ENCODE measurements at places on chromosomes 5 and 9.

DNA sequence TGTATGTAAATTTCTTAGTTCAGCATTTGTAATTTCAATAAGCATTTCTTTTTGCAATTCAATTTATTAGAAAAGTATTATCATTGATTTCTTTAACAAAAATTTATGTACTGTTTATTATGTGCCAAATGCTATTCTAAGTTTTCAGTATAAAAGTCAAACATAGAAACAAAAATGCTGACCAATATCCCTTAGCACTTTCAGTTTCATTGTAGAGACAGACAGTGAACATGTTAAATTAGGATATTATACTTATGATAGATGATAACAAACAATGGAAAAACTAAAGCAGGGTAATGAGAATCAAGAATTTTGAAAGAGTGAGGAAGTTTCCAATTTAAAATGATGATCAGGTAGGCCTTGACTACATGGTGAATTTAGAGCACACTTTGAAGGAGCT is 1106.0 kb downstream of the TAF11L14 start:
- no peak for DNase-seq

DNA sequence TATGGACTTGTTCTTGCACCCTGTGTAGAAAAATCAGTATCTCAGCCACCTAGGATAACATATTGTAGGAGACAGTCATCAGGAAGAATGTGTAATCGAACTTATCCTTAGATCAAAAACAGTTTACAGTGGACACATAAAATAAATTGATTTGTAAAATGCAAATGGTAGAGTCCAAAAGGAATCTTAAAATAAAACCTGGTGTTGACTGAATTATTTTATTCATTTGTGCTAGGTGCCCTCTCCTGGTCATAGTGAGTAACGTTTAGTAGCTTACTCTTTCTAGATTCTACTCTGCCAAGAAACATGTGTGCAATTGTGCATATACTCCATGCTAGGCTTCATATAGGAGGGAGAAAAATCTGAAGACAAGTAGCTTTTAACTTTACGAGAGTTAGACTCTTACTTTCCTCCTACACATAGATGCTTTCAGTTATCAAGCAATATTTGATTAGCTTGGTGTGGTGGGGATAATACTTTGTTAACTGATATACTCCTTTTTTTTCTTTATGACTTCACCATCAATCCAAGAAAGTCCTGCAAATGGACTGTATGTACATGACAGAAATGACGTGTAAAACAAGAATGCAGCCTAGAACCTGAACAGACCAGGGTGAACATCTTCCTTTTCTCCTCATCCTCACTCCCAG is 23.7 kb upstream of the LOX start:
- no peak for DNase-seq

DNA sequence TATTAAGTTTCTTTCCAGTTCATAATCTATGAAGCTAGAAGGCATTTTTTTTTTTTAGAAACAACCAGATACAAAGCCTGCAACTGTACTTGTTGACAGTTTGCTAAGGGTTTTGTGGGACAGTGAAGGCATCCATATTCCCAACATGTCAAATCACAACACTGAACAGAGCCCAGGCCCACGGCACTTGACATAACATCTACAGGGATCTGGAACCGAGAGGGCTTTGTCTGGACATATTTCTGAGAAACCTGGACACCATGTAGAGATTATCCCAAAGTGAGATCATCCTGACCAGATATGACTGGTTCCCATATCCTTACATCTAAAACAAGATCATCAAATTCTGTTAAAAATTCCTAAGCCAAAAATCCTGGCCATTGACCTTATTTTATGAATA is 336.3 kb downstream of the ACTL7B start:
- no peak for DNase-seq

- no peak for DNase-seq
These were observed 221.4 kb downstream of the MAPKAP1 start for GRCh38 chr9:125485471-125486151.

GRCh38 chr5:87770016-87770570 is 357.4 kb upstream of the CCNH start:
- no peak for DNase-seq

DNA sequence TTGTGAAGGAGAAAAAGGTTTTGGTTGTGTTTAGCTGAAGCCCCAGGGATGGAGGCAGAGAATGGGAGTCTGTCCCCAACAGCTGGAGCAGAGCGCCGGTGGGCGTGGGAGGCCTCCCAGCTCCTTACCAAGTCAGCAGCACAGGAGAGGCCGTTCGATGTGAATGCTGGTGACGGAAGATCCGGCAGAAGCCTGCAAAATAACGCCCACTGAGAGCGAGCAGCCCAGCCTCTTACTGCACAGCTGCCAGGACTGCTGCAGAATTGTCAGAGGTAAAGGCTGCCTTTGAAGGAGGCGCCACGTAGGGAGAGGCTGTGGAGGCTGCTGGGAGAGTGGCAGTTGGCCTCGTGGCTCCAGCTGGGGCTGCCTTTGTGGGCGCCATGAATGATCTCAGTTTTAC is 26.2 kb downstream of the ANGPTL2 start:
- DNase-seq: no peak

DNA sequence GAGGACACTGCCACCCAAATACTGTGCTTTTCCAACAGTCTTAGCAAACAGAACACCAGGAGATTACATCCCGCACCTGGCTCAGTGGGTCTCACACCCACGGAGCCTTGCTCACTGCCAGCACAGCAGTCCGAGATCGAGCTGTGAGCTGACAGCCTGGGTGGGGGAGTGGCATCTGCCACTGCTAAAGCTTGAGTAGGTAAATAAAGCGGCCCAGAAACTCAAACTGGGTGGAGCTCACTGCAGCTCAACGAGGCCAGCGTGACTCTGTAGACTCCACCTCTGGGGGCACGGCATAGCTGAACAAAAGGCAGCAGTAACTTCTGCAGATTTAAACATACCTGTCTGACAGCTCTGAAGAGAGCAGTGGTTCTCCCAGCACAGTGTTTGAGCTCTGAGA is 28.8 kb downstream of the EPB41L4A start:
- DNase-seq: no peak

GRCh38 chr9:71620746-71621145 is 147.6 kb downstream of the CEMIP2 start:
- DNase-seq: no peak

GRCh38 chr5:84430079-84430478 is 45.4 kb upstream of the EDIL3 start:
- DNase-seq: no peak

DNA sequence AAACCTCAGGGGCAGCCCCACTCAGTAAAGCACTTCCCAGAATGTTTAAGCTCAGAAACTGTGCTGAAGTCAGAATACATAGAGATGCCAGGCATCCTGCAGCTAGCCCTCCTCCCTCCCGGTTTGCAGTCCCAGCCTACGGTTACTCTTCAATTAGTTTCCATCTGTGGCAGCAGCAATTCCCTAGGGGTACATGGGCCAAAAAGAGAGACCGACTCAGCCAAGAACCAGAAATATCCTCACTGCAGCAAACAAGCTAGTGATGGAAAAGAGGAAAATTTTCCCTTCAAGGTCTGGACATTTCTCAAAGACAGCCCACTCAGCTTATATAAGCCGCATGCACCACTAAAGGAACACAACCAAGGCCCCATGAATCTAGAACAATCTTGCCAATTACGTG is 89.1 kb upstream of the PPP2R2B start:
- DNase-seq: no peak

- no peak for DNase-seq
These were observed 195.7 kb upstream of the TUT7 start for GRCh38 chr9:86549920-86550319.

GRCh38 chr5:102583276-102584124 is 84.7 kb upstream of the SLCO6A1 start:
- DNase-seq: peak; percentile 5

- DNase-seq: no peak
These were observed 537.6 kb downstream of the ANXA1 start for GRCh38 chr9:73689051-73689870.

DNA sequence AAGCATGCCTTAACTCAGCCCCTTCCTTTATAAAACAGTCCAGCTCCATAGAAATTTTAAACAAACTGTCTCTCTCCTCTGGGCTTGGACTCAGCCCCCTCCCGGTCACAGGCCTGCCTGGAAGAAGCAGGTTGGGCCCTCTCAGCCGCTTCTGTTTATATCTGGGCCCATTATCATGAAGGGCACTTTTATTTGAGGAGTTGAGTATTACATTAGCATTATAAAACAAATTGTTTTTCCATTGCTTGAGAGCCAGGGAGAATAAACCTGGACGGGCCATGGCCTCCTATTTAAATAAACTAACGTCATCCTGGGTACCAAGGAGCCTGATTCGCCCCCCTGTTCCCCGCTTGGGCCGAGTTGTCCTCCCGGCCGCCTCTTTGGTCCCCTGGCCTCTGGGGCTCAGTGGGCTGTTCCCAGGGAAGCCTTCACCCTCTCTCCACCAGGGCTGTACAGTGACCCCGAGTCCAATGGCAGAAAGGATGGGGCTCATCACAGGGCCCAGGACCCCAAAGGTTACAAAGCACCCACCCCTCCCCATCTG is 13.2 kb downstream of the IRX2 start:
- DNase-seq: no peak

DNA sequence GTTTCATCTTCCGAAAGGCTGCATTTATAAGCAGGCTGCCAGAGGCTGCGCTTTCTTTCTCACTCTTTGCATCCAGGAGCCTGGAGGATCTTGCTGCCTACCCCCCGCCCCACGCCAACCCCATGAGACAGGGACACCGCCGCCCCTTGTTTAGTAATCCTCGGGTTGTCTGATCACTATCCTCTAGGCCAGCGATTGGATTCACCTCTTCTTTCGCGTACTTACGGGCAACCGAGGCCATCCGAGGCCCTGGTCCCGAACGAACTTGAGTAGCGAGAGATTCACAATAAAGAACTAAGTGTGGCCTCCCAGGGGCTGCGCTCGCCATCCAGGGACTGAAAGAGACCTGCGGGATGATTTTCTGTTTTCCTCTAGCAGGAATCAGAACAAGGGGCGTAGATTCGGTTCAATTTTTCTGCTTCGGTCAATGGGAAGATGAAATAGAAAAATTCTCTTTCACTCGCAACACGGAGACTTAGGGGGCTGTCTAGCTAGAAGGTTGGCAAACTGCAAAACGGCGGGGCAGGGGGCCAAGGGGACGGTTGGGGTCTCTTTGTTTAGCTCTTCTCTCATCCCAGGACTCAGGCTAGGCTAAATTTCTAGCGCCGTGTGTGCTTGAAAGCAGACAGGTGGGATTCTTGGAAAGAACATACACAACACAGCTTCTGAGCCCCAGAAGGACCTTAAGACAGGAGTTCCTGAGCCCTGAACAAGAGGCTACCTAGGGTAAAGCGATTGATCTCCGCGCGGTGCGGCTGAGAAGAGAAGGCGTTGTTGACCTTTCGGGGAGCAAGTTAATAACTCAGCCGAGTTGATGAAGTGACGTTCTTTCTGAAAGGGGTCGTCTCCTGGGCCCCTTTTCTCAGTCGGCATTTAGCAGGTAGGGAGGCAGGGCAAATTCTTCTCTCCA is 5.8 kb upstream of the ISL1 start:
- DNase-seq: no peak

GRCh38 chr9:134778841-134779411 is 101.7 kb upstream of the FCN2 start:
- DNase-seq: peak; percentile 73

DNA sequence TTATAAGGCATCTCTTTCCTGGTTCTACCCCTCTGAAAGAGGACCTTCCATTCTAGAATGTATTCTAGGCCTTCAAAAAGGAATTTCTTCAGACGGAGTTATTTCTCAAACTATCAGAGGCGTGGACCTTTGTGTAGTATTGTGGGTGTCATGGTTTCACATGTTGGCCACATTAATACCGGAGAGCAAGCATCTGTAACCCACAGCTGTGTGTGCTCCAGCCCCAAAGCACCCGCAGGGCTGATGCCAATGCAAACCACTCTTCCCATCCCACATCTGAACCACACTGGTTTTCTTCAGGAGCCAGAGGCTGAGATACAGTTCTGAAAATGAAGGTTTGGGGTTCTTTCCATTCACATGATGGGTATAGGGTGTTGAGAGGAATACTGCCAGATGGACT is 127.1 kb downstream of the BNC2 start:
- DNase-seq: no peak

GRCh38 chr5:127957183-127957582 is 126.4 kb upstream of the SLC12A2 start:
- DNase-seq: peak; percentile 29

- DNase-seq: no peak
These were observed 73.6 kb upstream of the ADAMTS16 start for GRCh38 chr5:5066276-5067186.

GRCh38 chr5:57299986-57300385 is 126.1 kb downstream of the GPBP1 start:
- DNase-seq: no peak

GRCh38 chr5:56900395-56900794 is 9.0 kb upstream of the SETD9 start:
- DNase-seq: peak; percentile 21

DNA sequence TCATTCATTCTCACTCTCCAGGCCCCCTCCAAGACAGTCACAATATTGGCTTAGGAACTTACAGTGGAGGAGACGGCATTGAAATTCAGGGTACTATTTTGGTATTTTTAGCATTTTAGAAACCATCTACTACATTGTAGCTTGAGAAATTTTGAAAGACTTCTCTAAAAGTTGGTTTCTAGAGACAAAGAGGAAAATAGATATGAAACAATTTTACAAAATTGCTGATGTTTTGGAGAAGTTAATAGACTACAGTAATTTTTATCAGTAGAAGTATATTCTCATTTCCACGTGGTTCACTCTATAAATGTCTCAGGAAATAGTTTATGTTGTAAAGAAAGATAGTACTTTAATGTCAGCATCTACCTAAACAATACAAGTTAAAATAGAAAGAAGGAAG is 63.2 kb upstream of the ZSWIM6 start:
- DNase-seq: no peak

DNA sequence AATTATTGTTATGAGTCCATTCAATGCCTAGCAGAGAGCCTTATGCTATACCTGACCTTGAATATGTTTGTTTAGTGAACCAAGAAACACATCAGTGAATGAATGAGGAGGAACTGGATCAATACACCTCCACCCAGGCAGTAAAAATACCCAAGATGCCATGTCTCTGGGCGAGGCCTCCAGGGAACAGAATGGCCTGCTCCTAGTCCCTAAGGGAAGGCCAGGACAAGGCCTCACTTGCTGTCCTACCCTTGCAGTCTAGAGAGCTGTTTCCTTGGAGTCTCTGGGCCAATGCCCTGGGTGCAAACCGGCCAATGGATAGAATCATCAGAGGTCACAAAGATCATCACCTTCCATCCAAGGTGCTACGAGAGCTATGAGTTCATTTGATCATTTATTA is 26.1 kb downstream of the TNIP1 start:
- no peak for DNase-seq

GRCh38 chr9:123216251-123216797 is 52.1 kb downstream of the STRBP start:
- no peak for DNase-seq

GRCh38 chr5:126805063-126805462 is 28.1 kb downstream of the LMNB1 start:
- peak; percentile 33 for DNase-seq

DNA sequence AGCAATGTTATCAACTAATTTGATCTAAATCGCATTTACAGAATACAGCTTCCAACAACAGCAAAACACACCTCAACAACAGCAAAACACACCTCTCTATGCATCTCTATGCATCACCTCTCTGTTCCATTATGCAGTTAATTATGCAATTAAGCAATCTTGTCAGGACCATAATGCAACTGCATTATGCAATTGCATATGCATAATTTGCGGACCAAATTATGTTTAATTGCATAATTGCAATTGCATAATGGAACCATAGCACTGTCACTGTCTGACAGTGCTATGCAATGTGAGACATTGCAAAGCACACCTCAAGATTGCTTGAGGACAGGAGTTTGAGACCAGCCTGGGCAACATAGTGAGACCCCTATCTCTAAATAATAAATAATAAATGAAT is 80.4 kb upstream of the PRSS3 start:
- no peak for DNase-seq

GRCh38 chr5:157827423-157827822 is 31.5 kb downstream of the CLINT1 start:
- DNase-seq: no peak

Measured in AG08396 (cell line).